Hepatic stellate cell (primary cell): ENCODE measurements at places on chromosomes 3 and 15.

DNA sequence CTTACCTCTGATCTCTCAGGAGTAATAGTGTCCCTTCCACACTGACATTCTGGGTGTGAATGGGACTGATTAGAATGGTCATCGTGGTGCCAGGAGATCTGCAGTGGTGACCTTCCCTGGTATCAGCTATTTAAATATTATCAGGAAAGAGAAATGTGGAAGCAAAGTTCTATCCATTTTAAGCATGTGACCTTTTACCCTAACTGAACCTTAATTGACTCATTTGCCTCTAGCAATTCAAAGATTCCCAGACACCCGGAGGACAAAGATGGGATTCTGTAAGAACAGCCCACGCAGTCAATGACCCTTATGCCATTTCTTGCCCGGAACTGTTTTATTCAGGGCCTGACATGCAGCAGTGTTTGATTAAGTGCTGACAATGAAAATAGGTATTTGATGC lies 10.3 kb downstream of the LIPC start:
- no peak for DNase-seq

- DNase-seq: no peak
Observed at GRCh38 chr15:100108846-100109245, 232.9 kb downstream of the ADAMTS17 start.

GRCh38 chr3:59017617-59017984 lies 32.2 kb downstream of the CFAP20DC start:
- DNase-seq: no peak

DNA sequence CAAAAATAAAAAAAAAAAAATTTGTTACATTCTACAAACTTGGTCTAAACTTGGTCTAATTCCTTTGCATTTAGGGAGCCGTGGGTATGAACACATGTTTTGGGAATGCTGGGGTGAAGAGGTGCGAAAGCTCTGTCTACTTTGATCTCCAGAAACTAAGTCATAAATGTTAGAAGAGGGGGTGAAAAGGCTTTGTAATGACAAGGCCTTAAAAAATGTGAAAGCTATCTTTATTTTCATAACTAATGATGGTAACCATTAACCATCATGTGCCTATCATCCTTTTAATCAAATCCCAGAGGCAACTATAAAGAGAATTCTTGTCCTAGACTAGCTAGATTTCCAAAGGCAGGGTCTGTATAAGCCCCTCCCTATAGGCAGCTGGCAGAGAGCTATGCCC lies 60.9 kb downstream of the PRICKLE2 start:
- no peak for DNase-seq

DNA sequence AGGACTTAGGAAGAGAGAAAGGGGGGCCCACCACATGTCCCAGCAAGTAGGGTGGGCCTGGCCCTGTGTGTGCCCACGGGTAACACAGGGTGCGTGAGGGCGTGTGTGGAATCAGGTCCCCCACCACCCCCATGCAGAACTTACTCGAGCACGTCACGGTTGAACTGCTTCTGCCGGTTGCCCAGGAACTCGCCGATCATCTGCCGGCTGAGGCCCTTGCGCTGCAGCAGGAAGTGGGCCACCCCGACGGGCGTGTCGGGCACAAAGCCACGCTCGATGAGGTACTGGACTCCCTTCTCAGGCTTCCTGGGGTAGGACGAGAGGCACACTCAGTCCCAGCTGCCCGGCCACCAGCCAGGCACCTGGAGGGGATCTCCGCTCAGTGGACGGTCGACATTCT lies 83.1 kb upstream of the RPL32 start:
- no peak for DNase-seq

GRCh38 chr3:103660810-103661209 lies 1226.0 kb downstream of the ZPLD1 start:
- DNase-seq: no peak

DNA sequence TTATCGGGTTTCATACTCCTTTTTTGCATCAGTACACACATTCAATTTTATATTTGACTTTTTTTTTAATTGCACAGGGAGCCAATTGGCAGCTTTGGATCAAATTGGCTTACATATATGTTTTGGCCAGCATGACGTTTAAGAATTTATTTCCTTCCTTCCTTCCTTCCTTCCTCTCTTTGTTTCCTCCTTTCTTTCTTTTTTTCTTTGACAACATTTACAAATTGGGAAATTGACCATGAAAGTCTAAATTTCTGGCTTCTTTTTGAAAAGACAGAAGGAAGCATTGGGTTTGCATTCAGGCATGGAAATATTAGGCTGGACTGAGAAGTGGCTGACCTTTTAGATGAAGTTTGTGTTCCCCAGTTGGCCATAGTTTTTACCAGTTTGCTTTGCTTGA lies 103.4 kb upstream of the IGSF10 start:
- no peak for DNase-seq

DNA sequence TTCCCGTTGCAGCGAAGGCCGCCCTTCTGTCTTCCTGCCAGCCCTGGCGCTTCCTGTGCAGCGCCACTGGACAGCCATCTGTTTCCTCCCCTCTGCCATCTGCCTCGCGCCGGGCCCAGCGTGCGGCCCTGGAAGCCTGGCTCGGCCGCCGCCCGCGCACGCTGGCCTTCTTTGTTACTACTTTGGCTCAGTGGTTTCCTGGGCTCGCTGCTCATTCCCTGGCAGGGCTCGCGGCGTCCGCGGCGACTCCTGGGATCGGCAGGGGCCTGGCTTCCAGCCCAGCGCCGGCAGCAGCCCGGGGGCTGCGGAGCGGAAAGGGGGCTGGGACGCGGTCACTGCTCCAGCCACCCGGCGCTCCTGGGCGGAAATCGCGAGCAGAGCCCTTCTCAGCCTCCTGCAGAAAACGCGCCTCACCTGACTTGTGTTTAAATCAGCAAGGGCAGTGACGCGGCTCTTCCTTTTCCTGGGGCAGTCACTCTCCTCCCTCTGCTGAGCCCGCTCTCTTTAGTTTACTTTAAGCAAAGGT lies 10.0 kb downstream of the CMTM7 start:
- peak; percentile 75 for DNase-seq

DNA sequence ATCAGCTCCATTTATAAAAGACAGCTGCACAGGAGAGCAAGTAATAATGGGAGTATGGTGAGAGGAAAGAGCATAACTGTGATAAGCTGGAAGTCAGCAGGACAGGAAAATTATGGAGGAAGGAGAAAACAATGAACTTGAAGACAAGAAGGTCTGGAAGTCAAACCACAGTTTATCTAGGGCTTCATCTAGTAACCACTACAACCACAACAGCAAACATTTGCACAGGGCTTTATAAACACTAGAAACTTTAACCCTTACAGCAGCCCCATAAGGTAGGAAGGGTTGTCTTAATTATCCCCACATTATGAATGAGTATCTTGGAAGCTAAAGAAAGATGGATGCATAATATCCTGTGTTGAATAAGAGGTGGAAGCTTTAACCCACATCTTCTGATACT lies 820.8 kb downstream of the IGSF11 start:
- no peak for DNase-seq

DNA sequence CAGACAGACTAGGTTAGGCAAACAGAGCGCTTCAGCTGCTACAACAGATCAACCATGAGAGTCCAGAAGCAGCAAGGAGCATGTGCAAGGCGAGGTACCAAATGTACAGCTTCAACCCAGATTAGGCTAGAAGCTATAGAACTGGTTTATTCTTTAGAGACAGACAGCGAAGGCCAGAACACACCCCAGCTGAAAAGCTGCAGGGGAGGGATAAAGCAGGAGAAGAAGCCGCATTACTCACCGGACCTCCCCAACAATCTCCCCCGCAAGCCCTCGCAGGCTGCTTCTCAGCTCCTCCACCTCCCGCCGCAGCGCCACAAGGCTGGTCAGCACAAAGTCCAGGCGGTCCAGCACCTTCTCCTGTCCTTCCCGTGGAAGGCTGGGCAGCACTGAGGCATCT lies 3.3 kb downstream of the RMDN3 start:
- no peak for DNase-seq

- DNase-seq: peak; percentile 9
Observed at GRCh38 chr3:120742849-120743365, 363 bp downstream of the GTF2E1 start.

GRCh38 chr3:144173491-144173890 lies 201.9 kb downstream of the DIPK2A start:
- DNase-seq: no peak

DNA sequence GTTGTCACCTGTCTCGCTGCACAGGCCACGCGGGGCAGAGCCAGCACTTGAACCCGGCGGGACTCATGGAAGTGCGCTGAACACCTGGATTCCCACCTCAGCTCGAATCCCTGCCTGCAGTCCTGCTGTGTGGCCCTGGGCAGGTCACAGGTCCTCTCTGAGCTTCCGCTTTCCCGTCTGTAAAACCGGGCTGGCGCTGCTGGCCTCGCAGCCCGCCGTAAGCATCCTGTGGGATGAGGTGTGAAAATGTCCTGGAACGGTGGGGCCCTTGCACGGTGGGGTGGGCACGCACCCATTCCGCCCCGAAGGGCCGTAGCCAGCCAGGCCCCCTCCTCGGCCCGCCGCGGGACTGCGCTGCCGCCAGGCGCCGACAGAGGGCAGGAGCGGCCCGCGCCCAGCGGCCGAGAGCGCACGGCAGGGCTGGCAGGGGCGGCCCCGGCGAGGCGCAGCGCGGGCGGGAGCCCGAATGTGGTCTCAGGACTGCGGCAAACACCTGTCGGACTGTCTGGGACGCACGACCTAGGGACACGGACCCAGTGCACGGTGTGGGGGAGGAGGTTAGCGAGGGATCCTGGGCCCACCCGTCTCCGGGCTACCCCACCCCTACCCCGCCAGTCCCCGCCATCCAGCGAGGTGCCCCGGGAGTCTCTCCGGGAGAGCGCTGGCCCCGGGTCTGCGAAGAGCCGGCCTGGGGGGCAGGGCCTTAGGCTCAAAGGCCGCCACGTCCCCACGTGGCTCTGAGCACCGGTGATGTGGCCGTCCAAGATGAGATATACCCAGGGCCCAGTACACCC lies 40.4 kb downstream of the DNAJB8 start:
- DNase-seq: peak; percentile 87
